ENCODE measurements at places on chromosomes 7 and 10.

GRCh38 chr7:156028521-156028920, 216.3 kb upstream of the SHH start:
- DNase-seq, result no peak

GRCh38 chr10:52541006-52541473, 227.0 kb downstream of the DKK1 start:
- DNase-seq, result no peak

GRCh38 chr7:135514856-135515255, 5.0 kb upstream of the CNOT4 start:
- DNase-seq, result no peak

GRCh38 chr10:128687408-128687807, 561.2 kb upstream of the MKI67 start:
- no peak for DNase-seq

DNA sequence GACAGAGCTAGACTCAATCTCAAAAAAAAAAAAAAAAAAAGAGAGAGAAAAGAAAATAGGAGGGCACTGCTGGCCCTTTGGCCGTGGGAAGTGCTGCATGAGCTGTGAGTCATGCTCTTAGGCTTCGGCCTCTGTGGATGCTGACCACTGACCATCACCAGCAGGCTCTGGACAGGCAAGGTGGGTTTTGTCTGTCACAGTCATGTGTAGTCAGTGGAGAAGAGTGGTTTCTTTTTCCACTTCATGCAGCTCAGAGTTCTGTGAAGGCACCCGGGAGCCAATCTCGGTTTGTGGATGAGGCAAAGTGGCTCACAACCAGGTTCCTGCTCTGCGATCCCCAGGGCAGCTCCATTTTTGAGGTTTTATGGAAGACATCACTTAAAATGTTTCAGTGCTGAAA, 58.1 kb downstream of the PRTFDC1 start:
- DNase-seq, result no peak

GRCh38 chr7:134701272-134701671, 54.6 kb downstream of the BPGM start:
- no peak for DNase-seq

DNA sequence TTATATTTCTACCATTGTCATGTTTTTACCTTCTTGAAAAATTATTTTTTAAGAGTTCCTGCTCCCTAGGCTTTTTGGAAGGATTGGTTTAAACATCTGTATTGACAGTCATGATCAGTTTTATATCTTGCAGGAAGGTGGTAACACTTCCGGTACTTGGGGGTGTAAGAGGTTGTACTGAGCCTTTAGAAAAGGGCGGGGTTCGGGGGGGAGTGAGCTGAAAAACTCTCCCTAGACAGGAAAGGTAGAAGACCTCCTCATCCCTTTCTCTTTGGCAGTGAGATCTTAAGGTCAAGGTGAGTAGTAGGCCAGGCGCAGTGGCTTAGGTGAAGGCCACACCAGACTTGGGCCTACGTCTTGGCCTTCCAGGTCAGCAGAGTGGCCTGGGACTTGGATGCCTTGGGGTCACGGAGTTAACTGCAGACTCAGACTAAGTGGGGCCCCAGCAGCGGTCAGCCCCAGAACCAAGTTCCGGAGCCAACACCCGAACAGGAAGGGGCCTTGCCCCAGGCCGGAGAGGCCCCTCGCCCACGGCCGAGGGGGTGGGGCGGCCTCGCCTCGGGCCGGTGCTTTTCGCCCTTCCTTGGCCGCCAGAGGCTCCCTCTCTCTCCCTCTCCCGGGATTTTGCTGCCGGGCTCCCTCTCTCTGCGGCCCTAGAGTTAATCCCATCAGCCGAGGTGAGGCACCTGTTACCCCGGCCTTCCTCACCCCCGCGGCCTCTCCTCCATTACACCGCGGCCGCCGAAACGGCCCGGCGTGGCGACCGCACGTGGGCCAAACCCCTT, at the start of gene PPP1R9A:
Gene PPP1R9A (plus strand): TSS at position 569 of the 785 bp plus-strand sequence. CDS start 2,520 bp downstream, outside the sequence.
- no peak for DNase-seq

GRCh38 chr7:110573862-110574528, 516.9 kb upstream of the LRRN3 start:
- peak; percentile 20 for DNase-seq

DNA sequence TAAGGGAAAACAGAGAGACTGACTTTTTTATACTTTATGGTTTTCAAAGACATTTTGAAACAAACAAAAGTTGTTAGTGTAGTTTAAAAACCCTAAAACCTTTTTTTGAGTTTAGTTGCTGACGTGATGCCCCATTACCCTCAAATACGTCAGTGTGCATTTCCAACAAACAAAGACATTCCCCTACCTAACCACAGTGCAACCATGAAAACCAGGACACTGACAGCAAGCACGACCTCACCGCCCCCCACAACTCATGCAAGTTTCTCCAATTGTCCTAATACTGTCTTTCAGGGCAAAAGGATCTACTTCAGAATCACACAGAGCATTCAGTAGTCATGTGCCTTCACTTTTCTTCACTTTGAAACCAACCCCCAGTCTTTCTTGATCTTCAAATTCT, 75.0 kb downstream of the WNT2 start:
- DNase-seq, result no peak

DNA sequence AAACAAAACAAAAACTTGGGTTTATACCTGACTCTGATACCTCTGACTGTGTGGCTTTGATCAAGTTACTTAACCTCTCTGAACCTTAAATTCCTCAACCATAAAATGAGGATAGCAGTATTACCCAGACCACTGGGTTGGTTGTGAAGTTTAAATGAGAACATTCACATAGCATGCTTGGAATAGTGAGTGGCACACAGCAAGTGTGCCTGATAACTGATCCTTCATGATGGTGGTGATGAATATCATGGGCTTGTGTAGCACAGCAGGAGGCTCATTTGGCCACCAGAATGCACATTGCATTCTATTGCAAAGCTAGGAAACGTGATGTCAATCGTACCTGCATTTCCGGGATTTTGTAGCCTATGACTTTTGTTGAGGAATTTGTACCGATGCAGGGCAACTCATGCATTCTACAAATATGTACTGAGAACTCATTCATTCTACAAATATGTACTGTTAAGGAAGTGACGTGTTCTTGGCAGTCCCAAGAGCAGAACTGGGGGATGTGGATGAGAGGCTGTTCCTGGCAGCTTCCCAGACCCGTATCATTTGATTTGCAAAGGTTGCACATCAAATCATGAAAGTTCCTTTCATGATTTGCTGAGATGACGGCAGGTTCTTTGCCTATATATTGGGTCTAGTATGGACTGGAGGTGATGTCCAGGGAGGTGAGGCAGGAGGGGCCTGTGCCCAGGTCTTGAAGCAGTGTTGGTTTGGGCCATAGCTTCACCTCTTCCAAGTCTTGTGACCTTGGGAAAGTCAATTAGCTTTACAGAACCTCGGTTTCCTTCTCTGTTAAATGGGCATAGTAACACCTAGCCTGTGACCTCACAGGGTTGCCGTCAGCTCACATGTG, 94.6 kb upstream of the SMNDC1 start:
- DNase-seq, result peak; percentile 89

DNA sequence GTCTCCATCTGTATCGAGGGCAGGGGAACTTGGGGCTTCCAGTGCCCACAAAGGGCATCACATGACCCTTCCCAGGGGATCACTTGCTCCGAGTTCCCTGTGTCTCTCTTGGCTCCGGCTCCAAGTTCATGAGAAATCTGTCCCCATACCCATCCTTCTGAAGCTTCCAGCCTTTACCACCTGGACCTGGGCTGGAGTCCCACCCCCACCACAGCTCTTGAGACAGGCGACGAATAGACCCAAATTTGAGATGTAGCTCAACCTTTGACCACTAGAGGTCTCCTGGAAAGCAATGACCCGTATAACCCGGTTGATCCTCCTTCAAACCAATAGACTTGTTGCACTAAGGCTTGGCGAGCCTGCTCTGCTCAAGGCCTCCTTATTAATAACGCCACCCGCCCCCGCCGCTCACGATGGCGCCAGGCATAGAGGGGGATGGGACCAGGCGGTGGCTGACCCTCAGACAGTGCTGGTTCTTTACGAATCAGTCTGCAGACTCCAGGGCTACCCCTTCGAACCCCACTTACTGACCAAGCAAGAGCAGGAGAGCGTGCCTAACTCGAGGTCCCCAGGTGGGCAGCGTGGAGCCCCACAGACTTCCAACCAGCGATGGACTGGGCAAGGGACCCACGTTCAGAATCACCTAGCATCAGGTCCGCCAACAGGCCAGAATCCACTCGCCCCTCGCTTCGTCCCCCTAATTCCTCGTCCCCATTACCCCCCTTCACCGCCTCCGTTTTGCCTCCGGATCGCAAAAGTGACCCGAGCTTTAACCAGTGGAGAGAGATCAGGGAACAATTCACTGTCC, 4.4 kb upstream of the ARID5B start:
- DNase-seq, result no peak

DNA sequence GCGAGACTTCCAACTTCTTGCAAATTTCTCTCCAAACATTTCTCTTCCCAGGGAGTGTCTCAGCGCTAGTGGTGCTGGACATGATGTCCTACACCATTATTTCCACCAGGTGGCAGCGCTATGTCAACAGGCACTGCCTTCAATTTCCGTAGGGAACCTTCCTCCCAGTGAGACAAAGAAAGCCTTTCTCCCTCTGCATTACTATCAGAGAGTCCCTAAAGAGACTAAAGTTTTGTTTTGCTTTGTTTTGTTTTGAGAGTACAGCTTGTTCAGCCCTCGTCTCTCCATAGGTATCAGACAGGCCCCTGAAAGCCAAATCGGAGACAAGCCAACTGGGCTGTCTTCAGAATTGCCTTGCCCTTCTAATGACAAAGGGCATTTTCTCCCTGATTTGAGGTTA, 44.2 kb upstream of the GGCT start:
- peak; percentile 38 for DNase-seq

Data from amniotic stem cell (primary cell).